ENCODE measurements at places on chromosomes 2 and 18. TPM values are rescaled to one million over a fixed set of nuclear protein-coding genes. Genes with fewer than 3 reads are reported as not detected.

- peak; percentile 89 for DNase-seq
Measured at GRCh38 chr2:237159006-237159911, 73.6 kb downstream of the COPS8 start.

DNA sequence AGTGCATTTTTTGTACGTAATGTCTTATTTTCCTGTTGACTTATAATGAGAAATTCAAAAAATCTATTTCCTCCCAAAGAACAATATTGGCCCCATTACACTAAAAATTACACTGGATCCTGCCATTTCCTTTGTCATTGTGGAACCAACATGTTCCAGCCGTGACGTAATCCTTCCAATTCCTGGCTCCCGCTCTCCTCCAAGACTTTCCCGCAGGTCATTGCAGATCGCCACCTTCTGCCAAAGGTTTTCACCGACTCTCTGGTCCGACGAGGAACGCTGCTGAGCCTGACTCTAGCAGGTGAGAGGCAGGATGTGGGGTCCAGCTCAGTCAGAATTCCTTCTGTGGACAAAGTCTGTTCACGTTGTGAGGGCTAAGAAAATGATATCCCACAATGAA lies 38.0 kb downstream of the PTGR3 start:
- DNase-seq = peak; percentile 86

- DNase-seq = no peak
Measured at GRCh38 chr2:86562485-86562921, 740 bp downstream of the CHMP3 start.

DNA sequence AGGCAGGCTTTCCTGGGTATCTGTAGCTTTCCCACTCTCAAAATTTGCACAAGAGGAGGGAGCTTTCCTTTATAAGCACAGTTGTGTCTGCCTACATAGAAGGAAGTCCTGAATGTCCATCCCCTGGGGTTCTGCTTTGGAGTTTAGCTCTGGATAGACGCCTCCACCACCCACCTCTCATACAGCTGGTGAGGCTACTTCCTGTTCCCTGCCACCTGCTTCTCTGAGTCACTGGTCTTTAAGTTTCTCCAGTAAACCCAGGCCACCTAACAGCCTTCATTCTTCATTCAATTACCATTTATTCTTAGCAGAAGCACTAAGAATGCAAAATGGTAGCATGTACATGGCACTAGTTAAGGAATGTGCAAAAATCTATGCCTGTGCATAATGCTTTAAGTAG lies 407.8 kb downstream of the CDH2 start:
- DNase-seq = no peak

- no peak for DNase-seq
Measured at GRCh38 chr2:98468621-98469236, 24.1 kb downstream of the INPP4A start.

DNA sequence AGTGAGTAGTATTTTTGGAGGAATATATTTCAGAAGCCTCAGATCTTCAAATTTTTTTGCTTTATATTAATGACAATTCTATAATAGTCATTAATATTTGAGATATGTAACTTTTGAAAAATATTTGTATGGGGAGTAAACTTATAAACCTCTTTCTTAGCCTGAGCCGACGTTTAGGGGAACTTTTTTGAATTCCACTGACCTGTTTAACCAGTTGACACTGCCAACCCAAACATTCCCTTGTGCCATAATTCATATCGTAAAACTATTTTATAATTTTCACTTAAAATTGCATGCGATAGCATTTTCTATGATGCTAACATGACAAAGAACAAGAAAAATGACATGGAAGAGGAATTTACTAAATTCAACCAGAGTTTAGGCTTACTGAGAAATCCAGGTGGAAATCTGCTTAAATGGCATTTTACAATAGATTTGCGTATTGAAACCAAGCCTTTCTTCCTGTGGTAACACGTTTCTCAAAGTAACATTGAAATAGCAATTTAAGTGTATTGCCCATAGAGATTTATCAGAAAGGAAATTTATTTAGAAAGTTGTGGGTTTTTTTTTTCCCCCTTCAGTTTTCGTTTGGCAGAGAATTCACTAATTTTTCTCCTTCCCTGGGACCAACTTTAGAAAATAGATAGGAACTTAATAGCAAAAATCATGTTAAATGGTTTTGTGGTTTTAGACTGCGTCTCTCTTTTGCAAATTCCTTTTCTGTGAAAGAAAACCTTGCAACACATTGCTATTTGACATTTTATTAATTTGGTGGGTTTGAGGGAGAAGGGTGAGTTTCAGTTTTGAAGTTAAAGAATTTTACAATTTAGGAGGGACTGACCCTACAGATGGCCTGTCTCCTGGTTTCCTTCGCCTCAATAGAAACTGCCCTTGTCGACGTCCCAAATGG lies 77.4 kb downstream of the TANC1 start:
- DNase-seq = no peak

- DNase-seq = no peak
Measured at GRCh38 chr18:71784777-71785176, 759.4 kb downstream of the CBLN2 start.

DNA sequence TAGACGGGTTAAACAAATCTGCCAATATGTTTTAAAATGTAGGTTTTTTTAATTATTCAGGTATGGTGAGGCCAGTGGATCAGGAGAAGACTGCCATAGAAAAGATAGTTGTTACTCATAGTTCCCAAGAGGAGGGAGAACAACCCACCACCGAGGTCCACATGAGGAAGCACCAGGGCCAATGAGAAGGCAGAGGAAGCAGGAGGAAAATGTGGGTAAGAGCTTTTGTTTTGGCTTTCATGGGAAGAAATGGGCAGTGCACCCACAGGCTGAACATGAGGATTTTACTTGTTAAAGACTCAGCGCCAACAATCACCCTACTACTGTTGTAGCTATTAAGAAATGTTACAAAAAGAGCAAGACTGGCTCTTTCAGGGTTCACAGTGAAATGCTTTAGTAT lies 191.8 kb upstream of the HNMT start:
- no peak for DNase-seq

DNA sequence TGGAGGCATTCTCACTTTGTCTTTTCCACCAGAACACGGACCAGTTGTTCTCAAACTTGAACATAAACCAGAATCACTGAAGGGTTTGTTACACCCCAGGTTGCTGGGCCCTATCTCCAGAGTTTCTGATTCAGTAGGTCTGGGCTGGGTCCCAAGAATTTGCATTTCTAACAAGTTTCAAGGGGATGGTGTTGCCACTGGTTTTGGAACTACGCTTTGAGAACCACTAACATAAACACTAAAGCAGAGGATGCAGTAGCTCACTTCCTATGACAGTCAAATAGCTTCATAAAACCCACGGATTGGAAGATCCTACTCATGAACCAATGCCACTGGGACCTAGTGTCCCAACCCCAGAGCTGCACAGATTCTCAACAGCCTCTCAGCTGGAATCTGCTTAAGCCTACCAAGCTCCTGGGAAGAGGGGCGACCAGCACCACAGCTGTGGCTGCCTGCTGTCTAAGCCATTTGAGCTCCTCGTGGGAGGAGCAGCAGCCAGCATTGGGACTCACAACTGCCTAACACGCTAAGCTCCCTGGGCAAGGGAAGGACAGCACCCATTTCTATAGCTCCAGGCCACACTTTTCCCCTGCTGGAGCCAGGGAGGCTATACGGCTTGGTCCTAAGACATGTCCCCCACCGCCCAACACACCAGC lies 62.5 kb downstream of the C1D start:
- peak; percentile 53 for DNase-seq

GRCh38 chr2:57973621-57974186 lies 72.9 kb upstream of the VRK2 start:
- no peak for DNase-seq

DNA sequence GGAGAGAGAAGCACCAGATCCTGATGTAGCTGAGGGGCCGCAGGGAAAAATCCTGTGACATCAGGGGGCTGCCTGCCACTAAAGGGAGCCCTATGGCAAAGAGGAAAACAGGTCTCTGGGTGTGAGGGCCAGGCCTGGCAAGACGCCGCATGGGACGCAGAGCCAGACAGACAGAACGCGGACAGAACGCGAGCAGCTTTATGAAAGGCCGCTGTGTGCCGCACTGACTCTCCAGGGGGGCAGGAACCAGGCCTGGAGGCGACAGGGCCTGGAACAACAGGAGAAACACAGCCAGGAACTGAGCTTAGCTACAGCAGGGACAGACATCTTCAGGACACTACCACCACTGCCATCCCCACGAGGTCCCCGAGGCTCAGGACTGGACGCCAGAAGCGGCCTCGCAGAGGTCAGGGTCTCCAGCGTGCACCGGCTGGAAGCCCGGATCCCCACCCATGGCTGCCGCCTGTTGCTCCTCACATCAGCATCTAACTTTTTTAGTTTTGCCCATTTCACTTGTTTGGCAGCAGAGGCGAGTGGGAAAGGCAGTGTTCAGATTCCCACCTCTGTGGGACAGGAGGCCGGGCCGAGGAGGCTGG lies 131.6 kb downstream of the VAPA start:
- DNase-seq = no peak

GRCh38 chr2:227079726-227080125 lies 84.3 kb downstream of the COL4A4 start:
- DNase-seq = no peak

DNA sequence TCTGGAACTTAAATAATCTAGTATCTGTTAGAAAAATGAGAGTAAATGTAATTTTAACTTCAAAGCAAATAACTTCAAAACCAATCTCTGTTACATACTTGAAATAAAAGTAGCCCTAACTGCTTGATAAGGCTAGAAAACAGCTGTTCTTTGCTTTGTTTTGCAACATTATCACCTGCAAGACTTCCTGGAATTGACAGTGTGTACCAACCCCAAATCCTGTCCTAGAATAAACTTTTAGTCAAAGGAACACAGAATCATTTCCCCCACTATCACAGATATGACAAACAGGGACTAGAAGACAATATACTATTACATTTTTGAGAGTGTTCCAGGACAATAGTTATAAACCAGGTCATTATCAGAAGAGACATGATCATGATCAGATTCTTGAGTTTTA lies 105.3 kb upstream of the PGAP1 start:
- DNase-seq = no peak

DNA sequence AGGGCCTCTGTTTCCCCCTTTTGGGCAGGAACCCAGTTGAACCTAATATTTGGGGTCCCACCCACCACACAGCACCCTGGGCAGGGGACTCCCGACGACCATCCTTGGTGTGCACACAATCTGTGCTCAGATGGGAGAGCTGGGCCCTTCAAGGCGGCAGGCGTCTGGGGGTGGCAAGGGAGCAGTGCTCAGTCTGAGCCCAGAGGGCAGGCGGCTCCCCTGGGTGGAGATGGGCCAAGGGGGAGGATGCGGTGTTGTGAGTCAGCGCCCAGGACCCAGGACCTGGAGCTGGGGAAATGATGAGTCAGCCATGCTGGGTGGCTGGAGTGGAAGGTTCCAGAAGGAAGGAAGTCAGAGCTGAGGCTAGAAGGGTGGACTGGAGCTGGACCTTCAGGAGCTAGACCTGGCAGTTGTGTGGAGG lies 3.8 kb downstream of the PROM2 start:
- DNase-seq = no peak

DNA sequence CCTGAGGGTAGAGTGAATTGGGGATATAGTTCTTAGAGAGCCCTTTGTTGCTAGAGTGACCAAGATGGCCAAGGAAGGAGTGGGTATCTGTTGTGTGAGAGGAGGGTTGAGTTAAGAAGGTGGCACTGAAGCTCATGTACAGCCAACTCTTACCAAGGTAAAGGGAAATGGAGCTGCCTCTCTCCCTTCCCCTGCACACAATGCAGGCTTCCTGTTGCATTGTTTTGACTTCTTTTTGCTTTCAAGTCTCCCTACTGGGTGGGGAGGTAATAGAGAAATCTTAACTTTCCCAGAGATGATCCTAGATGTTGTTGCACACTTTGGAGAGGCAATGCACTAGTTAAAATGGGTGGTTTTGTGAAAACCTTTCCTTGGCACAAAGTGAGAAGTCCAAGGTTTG lies 23.8 kb downstream of the HOXD1 start:
- DNase-seq = no peak

GRCh38 chr2:85800586-85800985 lies 46.8 kb downstream of the ATOH8 start:
- DNase-seq = no peak

DNA sequence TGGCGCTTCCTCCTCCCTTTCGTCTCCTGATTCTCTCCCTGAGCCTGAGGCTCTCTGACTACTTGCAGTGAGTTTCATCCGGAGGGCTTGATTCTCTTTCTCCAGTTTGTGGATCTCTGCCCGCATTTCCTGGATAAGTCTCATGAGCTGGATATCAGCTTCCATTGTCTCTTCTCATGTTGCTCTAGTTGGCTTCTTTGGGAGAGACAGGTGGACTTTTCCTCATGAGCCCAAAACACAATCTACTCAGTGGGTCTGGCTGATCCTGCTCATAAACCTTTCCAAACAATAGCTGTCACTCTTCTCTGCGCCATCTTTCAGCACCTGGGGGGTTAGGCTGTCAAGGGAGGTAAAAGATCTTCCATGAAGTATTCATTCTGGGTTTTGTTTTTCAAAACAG lies at the start of gene CCDC195:
CCDC195 (minus strand) TSS at position 165 of the 400 bp plus-strand sequence; CDS start at position 165, 0 bp downstream.
- DNase-seq = no peak

- DNase-seq = no peak
Measured at GRCh38 chr2:233346376-233346775, 7.9 kb upstream of the DGKD start.

DNA sequence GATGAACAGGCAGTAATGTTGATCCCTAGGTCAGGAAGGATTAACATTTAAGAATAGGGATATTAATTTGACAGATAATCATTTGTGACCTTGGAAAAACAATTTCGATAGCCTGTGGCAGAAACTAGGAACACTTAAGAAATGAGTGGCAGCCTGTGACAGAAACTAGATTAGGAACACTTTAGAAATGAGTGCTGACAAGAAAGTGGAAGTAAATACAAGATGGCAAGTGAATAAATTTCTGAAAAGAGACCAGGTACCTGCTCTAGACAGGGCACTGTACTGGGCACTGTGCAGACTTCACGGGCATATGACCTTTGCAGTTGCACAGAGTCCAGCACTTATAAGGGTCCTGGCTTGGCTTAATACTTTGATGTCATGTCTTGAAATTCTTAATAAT lies 5.5 kb upstream of the HNRNPA3 start:
- DNase-seq = no peak

DNA sequence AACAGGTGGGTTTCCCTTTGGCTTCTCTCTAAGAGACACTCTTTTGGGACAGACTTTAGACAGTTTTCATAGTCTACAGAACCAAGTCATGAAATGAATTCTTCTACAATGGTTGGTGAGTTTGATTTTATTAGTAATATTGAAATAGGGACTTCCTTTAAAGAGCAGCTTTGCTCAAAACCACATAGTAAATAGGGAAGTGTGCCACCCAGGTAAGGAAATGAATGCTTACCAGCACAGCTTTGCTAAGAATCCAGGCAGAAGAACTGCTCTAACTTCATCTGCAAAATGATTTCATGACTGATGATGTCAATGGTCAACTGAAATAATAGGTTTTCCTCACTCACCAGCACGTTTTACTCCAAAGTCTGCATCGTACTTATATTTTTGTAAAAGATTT lies 89.2 kb downstream of the NYAP2 start:
- no peak for DNase-seq

GRCh38 chr2:174925046-174925784 lies 80.0 kb downstream of the CHN1 start:
- DNase-seq = no peak

ZNF516 gene
- 31.6 TPM for total RNA-seq

RESP18 gene
- total RNA-seq = not detected

C2orf72 gene
- total RNA-seq = 0.06 TPM

MYO5B gene
- 13.9 TPM for total RNA-seq

PKDCC gene
- total RNA-seq = 290 TPM

NEU2 gene
- total RNA-seq = not detected

LRP1B gene
- total RNA-seq = 0.66 TPM

TUBB8B gene
- total RNA-seq = not detected

DYTN gene
- not detected for total RNA-seq

STPG4 gene
- total RNA-seq = not detected

Data from esophagus muscularis mucosa (tissue), 4 donors.